ENCODE measurements at places on chromosomes 11 and 22.

DNA sequence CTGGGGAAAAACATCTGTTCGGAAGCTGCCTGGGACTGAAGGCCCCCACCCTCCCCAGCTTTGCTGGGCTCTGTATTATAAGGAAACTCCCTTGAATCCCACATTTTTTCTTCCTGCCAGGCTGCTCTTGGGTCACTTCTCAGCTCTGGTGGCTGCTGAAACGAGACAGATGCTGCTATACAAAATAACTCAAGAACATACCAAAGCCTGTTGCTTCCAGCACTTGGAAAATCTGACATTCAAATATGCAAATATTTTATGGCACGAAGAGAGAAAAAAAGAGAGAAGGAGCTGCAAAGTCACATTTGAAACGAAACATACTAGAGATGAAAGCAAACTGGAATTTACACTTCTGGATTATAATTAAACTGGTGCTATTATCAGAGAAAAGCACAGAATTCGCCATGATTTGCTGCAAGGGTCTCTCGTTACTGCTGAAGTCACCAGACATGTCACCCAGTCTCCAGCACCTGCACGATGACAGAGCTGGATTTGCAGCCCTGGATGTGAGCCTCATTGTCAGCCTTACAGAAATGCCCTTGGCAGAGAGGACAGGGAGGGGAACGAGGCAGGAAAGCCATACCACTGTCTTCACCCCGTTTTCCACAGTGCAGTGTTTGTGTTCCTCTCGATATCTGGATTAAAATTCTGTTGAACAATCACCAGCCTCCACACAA lies 47.9 kb upstream of the IGSF9B start:
- no peak for DNase-seq

- no peak for DNase-seq
These were observed 1.4 kb upstream of the VPREB1 start for GRCh38 chr22:22243033-22243680.

GRCh38 chr11:70131606-70132190 lies 53.6 kb downstream of the ANO1 start:
- DNase-seq: no peak

DNA sequence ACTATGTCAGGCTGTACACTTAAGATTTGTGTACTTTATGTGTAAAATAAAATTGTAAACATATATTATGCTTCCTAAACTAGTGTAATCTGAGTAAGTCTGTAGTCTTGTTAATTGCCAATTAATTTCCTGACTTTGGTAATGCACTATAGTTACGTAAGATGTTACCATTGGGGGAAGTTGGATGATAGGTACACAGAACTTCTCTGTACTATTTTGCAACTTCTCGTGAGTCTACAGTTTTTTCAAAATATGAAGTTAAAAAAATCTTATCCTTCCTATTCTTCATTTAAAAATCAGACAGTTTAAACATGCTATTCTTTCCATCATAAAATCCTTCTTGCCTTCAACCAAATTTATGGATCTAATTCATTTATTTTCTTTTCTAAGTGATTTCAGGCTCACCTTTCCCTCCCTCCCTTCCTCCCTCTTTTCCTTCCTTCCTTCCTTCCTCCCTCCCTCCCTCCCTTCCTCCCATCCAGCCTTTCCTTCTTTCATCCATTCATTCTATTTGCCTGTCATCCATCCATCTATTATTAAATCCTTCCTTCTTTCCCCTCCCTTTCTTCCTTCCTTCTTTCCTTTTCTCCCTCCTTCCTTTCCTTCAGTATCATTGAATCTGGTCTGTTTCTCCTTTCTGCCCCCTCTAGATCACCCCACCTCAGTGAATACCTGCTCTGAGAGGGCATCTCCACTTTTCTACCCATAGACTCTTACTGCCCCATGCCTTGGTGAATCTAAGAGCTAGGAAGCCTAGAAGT lies 22.1 kb upstream of the ASCC2 start:
- DNase-seq: no peak

GRCh38 chr22:27101288-27101687 lies 443.9 kb downstream of the MIAT start:
- no peak for DNase-seq

DNA sequence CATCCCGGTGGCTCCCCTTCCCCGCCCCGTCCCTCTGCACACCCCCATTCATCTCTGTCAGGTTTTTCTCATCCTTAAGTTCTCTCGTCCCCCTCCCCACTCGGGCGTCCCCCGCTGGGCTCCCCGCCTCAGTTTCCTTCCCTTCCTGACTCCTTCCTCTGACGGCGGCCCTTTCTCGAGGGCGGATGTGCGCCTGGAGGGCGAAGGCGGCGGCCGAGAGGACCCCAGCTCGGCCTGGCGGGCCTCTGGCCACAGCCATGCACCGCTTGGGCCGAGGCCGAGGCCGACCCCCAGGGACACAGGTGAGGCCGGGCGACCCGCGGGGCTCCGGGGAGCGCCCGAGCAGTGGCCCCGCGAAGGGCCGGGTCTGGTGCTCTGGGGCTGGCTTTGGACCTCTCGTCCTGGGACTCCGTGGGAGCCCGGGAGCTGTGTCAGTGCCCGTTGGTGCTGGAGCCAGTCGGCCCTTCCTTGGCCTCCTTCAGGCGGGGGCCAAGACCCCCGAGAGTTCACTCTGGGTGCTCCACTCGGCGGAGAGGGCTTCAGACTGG lies 2.9 kb downstream of the PHLDB1 start:
- DNase-seq: no peak

DNA sequence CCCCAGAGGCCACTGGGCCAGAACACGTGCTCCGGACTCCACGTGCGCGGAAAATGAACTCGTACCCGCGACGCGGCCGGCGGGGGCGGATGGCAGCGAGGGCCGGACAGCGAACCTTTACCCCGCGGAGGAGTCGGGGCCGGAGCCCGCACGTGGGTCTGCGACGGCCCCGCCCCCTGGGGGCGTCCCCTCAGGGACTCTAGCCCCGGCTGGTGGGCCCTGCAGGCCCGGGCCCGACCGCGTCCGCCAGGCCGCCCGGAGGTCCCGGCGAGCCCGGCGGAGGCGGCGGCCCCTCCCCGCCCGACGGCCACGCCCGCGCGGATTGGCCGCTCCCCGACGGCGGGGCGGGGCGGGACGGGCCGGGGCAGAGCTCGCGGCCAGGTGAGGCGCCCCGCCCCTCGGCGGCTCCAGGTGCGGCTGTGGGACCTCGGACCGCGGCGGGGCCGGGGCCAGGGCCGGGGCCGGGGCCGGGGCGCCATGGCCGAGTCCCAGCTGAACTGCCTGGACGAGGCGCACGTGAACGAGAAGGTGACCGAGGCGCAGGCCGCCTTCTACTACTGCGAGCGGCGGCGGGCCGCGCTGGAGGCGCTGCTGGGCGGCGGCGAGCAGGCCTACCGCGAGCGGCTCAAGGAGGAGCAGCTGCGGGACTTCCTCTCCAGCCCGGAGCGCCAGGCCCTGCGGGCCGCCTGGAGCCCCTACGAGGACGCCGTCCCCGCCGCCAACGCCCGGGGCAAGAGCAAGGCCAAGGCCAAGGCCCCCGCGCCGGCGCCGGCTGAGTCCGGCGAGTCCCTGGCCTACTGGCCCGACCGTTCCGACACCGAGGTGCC lies at the start of gene FAM83F:
Gene FAM83F, plus strand, starts transcription at position 389 of the 827 bp plus-strand sequence. Its CDS starts 89 bp downstream, at position 478.
- DNase-seq: no peak

DNA sequence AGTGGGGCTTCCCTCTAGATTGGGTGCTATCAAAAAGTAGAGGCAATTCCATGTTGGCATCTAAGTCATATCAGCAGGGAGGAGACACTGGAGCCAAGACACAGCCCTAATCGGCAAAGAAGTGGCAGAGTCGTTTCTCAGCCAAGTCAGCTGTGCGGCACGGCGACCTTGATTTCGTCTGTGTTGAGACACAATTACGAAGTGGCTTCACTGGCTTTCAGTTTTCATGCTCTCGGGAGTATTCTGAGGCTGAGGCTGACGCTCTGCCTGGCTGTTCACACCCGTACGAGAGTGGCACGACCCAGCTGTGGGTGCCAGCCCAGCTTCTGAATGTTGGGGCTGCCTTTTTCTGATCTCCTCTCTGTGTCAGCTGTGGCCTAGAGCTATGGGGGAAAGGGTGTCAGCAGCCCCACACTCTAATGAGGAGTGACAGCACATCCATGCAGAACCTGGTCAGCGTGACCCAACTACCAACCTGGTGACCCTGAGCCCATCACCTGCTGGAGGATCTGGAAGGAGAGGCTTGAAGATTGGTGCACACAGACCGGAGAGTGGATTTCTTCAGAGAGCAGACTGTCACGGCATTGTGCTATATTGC lies 105.7 kb upstream of the TMEM45B start:
- no peak for DNase-seq

- DNase-seq: no peak
These were observed 49.5 kb downstream of the PACS1 start for GRCh38 chr11:66119348-66120133.

GRCh38 chr11:59667812-59668187 lies 1.0 kb downstream of the PATL1 start:
- no peak for DNase-seq

DNA sequence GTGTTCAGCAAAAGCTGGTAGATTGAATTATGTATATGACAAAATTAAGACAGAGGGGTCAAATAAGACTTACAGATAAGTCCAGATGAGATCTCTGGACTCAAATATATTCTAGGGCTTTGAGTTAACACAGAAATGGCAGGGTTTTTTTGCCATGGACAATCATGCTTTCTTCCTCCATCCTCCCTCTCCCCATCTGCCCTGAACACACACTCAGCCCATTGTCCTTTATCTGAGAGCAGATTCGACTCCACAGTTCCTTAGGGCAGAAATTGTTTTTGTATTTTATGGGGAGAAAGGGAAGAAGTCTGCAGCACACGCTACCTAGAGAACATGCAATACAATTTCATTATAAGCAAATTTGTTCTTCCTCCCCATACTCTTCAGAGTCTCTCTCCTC lies 86.8 kb downstream of the SLC1A2 start:
- no peak for DNase-seq

- no peak for DNase-seq
These were observed 138.4 kb upstream of the CADM1 start for GRCh38 chr11:115642660-115643059.

GRCh38 chr11:134517115-134517514 lies 105.1 kb upstream of the B3GAT1 start:
- DNase-seq: no peak

DNA sequence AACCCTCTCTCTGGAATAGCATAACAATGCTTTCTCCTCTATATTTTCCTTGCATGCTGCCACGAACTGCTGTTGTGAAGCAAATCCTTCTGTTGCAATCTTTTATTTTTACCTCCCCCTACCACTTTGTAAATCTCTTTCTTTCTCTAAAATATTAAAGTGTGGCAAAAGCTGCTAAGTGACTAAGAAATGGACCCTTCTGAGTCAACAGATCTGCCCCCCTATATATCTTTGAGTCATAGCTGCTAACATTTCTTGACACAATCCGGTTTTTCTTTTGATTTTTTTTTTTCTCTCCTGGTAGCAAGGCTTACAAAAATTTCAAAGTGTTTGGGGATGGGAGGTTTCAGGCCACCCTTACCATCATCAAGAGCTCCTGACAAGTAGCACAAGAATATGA lies 39.0 kb upstream of the KIRREL3 start:
- no peak for DNase-seq

DNA sequence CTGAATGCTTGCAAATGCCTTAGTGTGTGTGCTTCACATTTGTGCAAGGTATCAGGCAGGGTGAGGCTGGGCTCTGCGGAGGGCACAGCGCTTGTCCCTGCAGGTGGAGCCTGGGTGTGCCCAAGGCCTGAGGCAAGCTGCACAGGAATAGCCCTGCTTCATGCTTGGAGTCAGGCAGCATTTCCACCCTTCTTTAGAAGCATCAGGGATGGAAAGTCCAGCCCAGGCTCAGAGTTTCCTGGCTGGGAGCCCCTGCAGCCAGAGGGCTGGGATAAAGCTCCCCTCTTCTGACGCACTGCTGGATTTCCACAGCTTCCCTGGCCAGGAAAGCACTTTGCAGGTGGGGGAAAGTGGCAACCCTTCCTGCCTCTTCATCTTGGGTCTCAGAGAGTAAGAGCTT lies 63.4 kb downstream of the GALNT18 start:
- DNase-seq: no peak

DNA sequence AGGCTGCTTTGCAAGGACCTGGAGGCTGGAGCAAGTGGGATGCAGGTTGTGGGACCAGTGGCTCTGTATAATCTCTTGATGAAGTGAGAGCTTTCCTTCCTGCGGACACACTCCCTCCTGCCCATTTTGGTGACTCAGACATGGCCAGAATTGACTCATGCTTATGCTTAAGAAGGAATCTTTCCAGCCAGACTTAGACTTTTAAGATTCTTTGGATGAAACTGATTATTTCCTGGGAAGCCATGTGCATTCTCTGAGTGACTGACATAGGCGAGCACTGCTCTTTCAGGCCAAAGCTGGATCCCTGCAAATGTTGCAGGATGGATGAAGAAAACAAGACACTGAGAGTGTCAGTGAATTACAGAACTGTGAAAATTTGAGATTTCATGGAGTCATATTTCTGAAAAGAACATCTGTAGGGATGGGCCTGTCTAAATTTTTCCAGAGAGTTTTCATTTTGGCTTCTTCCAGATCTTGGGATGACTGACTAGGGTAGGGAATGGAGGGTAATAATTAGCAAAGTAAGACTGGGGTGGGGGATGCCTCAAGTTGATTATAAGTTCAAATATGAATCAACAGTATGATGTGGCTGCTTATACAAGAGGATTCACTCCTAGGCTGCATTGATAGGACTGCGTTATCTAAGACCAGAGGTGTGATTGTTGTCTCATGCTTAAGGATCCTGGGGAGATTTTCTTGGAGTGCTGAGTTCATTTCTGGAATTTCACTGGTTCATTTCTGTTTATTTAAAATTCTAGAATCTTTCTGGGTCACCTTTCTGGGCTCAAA lies 195.8 kb downstream of the HIPK3 start:
- no peak for DNase-seq

GRCh38 chr22:20244691-20245576 lies 23.2 kb downstream of the RTN4R start:
- no peak for DNase-seq

DNA sequence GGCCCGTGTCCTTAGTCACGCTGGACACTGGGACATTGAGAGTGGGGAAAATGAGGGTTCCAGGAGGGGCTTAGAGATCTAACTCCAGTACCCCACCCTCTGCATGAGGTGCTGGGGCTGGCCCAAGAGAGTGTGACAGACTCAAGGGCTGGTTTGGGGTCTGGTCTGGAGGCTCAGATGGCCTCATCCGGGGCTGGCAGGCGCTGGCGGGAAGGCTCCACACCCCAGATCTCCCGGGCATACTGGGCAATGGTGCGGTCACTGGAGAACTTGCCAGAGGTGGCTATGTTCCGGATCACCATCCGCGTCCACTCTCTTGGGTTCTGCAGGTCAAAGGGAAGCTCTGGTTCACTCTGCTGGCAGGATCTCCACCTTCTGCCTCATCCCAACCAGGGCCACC lies 2.5 kb upstream of the RASGRP2 start:
- DNase-seq: no peak

Measured in stimulated activated CD4-positive, alpha-beta T cell treated with anti-CD3 and anti-CD28 coated beads, Interleukin-12 subunit alpha, Interleukin-12 subunit beta, amount 100 ng/mL, for 24 hours (primary cell).